Stimulated activated CD4-positive, alpha-beta T cell treated with anti-CD3 and anti-CD28 coated beads, Interleukin-4, amount 100 ng/mL, for 1 hour (primary cell): ENCODE measurements at places on chromosomes 6 and 20.
A peak's percentile ranks its signal among the peaks of the same experiment; 100 is the strongest.

DNA sequence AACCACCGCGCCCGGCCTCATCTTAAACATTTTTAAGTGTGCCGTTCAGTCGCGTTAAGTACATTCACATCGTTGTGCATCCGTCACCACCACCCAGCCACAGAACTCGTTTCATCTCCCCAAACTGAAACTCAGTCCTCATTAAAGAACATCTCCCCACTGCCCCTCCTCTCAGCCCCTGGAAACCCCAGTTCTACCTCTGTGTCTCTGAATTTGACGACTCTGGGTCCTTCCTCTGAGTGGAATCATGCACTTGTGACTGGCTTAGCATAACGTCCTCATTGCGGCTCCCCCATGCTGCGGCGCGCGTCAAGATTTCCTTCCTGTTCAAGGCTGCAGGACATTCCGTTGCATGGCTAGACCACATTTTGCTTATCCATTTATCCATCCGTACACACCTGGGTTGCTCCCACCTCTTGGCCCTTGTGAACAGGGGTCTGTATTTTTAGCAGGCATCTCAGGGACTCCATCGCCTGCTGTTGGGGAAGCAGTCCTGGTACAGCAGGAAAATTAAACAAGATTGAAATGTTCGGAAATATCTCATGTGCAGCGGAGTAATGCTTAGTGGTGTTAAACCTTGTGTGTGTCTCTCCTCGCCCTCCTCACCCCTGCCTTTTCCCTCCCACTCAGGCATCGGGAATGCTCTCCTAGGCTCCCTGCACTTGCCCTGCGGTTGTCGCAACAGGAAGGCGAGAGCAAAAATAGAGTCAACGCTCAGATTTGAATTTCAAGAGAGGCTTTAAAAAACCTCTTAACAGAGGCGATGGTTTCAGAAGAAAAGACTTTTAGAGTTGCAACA lies 127.9 kb downstream of the PXDC1 start:
- DNase-seq, result no peak

DNA sequence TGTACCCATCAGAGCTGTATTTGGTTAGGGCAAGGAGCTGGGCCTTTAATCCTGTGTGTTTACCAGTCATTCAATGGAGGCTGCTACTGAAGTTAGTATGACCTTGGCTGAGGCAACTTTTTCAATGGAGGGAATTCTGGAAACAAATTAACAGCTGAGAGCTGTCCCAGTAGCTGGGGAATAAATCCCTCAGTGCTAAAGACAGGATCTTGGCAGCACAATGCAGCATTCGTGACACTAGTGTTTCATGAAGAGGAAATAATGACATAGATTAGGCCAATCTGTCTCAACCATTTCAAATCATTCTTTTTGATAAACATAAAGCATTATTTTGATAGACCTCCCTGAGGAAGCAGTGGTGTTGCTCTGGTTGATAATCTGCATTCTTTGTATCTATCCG lies 42.9 kb downstream of the GRM1 start:
- no peak for DNase-seq

GRCh38 chr6:170186006-170186935 lies 104.6 kb downstream of the DLL1 start:
- DNase-seq, result no peak

DNA sequence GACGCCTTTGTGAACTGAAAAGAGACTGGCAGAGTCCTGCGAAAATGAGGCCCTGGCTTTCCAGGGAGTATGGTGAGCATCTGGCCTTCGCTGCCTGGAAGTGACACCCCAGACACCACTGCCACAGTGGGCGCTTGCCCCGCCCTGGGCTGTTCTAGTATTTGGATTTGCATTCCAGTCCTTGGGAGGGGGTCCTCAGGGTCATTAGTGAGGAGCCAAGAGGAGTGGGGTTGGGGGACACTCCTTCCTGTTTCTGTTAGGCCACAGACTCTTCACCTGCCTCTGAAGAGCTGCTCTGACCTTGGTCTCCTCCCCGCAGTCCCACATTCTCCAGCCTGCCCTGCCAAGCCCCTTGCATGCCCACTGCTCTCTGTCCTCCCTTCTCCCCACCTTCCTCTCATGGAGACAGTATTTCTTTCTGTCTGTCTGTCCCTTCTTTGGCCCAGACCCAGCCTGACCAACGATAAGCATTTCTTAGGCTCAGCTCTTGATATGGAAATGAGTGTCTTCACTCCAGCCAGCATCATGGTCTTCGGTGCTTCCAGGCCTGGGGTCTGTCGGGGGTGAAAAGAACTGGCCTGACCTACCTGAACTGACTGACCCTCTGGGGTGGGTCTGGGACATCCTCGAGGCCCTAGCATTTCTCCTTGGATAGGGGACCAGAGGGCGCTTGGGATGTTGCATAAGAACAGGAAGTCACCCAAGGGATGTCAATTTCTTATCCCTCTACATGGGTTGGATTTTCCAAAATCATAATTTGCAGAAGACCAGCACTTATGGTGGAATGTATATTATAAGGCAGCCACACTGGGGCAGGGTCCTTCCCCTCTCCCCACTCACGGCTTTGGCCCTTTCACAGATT lies 19.4 kb downstream of the SLC9A8 start:
- no peak for DNase-seq

DNA sequence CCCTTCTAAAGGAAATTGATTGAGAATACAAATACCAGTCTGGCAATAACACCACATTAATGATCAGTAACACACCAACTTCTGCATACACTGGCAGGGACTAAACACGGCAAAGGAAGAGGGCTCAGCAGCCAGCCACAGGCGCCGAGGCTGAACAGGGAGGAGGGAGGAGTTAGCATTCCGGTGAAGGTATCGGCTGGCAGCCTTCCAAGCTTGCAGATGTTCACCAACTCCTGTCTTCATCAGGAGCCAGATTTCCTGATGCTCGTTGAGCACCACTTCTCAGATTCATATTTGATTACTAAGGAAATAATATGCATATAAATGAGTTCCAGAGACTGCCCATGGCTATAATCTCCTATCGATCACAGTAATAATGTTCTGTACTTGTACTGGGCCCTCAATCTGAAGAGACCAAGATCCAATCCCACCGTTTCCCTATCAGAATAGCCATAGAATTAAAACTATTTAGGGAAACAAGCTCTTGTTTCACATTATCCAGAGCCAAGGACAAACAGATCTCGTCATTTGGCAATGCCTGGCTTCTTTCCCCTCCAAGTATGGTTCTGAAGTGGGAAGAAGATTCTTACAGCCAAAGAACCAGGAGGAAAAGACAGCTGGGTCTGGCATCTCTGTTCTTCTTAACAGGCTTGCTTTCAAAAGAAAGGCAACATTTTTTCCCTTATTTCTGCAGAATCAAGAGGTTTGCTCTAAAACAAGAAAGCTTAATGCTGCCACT lies 42.2 kb downstream of the GFOD1 start:
- peak; percentile 39 for DNase-seq

- no peak for DNase-seq
These were observed 16.0 kb downstream of the ECT2L start for GRCh38 chr6:138811866-138812265.

DNA sequence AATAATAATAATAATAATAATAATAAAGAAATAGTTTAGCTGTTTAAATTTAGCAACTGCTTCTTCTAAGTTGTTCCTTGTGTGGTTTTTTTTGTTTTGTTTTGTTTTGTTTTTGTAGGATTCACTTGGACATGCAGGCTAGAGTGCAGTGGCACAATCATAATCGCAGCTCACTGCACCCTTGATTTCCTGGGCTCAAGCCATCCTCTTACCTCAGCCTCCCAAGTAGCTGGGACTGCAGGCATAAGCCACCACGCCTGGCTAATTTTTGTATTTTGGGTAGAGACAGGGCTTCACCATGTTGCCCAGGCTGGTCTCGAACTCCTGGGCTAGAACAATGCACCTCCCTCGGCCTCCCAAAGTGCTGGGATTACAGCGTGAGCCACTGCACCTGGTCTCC lies 15.3 kb upstream of the EYA2 start:
- no peak for DNase-seq

GRCh38 chr20:59831024-59831915 lies 102.2 kb downstream of the SYCP2 start:
- DNase-seq, result no peak

GRCh38 chr6:20540683-20541082 lies 6.4 kb downstream of the CDKAL1 start:
- DNase-seq, result no peak

GRCh38 chr6:117729613-117730012 lies 54.3 kb downstream of the NUS1 start:
- DNase-seq, result no peak

DNA sequence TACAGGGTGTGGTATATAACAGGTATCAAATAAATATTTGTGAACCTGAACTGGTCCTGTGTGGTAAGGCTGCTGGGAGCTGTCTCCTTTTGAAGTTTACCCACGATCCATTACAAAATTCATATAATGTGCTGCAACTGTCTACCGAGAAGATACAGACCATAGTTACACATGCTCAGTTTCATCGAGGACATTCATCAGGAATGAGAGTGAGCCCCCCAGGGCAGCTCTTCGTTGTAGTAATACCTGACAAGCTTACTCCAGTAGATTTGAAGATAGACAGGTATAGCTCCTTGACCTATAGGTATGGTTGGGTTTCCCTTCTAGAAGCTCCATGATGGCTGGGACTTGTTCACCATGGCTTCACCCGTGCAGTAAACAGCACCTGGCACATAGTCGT lies 25.7 kb downstream of the ARMC2 start:
- DNase-seq, result no peak

DNA sequence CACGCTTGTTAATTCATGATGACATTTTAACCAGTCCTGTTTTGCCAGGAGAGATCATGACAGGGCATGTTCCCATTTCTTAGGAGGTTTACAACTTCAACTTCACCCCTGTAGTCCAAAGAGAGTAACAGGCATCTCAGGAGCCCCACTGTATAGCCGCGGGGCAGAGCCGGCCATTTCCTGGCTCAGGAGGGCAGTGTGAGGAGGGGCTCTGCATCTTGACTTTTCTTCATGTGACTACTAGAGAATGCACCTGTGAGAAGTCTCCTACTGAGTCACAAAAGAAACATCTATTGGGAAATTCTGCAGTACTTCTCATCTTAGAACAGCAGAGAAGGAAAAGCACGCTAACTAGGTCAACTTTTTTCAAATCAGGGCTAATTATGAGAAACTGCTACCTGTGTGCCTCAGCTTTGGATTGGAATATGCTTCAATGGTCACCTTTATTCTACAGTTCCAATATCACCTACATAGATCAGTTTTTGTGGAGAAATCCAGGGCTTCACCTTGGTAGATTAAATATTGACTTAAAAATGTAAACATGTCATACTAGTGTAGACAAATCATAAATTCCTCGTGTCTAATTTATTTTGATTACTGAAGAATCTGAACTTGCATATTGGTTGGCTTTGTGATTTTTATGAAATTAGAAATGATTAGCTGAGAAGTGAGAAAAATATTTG lies 28.6 kb upstream of the SIM1 start:
- no peak for DNase-seq

DNA sequence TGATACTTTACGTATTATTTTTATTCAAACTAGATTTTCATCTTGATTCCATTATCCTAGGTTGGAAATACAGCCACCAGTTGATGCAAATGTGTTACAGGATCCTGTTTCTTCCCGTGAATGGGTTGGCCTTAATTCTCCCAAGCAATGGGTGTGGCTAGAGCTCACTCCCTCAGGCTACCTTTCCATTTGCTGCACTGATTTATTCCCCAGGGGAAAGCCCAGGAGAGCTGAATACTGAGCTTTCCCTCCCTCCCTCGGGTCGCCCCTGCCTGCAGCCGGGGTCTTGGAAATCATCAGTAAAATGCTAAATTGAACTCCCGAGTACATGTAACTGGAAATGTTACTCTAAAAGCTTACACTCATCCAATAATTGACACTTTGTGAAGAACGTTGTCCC lies 9.9 kb downstream of the SMOC2 start:
- DNase-seq, result no peak

DNA sequence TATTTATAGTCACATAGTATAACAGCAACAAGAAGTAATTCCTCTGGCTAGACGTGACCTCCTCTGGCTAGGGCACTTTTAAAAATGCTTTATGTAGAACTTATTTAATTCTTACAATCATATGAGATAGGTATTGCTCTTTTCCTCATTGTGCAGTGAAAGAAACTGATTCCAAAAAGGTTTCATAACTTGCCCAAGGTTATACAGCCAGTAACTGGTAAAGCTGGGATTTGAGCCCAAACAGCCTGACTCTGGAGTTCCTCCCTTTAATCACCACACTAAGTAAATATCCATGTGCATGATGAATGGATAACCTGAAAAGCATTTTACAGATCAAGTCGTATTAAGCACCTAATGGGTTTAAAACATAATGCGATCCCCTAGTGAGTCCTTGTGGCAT lies 214.6 kb downstream of the PRL start:
- DNase-seq, result no peak

DNA sequence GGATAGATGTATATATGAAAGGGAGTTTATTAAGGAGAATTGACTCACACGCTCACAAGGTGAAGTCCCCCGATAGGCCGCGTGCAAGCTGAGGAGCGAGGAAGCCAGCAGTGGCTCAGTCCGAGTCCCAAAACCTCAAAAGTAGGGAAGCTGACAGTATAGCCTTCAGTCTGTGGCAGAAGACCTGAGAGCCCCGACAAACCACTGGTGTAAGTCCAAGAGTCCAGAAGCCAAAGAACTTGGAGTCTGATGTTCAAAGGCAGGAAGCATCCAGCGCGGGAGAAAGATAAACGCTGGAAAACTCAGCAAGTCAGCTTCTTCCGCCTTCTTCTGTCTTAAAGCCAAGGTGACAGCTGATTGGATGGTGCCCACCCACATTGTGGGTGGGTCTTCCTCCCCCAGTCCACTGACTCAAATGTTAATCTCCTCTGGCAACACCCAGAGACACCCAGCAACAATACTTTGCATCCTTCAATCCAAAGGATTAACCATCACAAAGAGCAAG lies 102.6 kb upstream of the GJE1 start:
- DNase-seq, result no peak

- peak; percentile 92 for DNase-seq
These were observed at the start of gene NELFCD for GRCh38 chr20:58980711-58981627. Gene NELFCD, plus strand, starts transcription at chr20:58981256. Its CDS starts 54 bp downstream, at chr20:58981310.

- peak; percentile 27 for DNase-seq
These were observed 7.4 kb upstream of the ADTRP start for GRCh38 chr6:11785774-11786579.
